ENCODE measurements at places on chromosomes 13 and 19.

- no peak for DNase-seq
Observed at GRCh38 chr13:100339411-100339940, 249.1 kb downstream of the GGACT start.

DNA sequence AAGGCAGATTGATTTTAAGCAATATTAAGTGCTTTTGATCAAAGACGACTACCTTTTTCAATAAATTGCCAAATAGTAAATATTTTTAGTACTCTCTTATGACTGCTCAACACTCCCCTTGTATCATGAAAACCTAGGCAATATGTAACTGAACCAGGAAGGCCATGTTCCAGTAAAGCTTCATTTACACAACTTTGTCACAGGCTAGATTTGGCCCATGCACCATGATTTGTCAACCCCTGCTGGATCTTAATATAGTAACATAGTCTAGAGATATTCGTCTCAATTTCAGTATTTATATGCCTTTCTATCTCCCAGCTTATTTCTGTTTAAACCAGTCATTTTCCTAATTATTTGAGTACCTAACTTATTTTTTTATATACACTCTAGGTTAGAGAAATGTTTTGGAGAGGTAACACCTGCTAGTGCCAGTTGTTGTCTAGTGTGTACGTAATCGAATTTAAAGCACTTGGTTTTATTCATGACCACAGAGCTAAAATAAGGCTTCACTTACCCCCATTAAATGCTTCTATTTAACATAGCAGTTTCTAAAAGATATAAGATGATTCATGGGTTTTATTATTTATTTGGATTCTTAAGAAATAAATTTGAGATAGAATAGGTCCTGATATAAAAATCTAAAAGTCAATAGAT is 21.0 kb downstream of the TPP2 start:
- no peak for DNase-seq

DNA sequence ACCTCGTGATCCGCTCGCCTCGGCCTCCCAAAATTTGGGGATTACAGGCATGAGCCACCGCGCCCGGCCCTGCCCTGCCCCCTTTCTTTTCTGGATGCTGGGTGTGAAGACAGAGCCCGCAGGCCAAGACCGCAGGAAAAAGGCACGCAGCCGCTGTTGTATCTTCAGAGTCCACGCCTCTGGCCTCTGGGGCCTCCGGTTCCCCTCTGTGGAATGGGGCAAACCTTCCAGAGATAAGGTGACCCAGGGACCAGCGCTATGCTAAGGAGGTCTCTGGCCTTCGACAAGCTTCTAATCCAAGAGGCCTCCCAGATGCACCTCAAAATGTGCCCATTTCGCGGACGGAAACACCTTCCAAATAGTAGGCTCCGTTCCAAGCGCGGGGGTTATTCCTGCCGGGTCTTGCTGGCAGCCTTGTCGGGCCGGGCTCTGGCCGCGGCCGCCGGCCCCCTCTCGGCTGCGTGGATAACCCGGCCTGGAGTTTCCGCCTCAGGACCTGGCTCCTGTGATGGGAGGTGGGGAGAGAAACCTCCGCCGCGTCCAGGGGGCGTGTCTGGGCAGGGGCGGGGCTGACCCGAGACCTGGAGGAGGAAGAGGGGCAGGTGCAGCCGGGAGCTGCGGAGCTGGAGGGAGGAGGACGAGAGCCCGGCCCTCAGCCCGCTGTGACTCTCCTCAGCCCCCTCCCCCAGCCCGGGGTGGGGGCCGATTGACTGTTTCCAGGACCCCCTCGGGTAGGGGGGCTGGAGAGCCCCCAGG is 13.1 kb downstream of the TJP3 start:
- peak; percentile 23 for DNase-seq

GRCh38 chr19:32406161-32407003 is 812 bp downstream of the DPY19L3 start:
- DNase-seq: no peak

GRCh38 chr13:94272038-94272437 is 207.4 kb downstream of the DCT start:
- DNase-seq: no peak

GRCh38 chr13:98536729-98537128 is 40.2 kb downstream of the STK24 start:
- no peak for DNase-seq

DNA sequence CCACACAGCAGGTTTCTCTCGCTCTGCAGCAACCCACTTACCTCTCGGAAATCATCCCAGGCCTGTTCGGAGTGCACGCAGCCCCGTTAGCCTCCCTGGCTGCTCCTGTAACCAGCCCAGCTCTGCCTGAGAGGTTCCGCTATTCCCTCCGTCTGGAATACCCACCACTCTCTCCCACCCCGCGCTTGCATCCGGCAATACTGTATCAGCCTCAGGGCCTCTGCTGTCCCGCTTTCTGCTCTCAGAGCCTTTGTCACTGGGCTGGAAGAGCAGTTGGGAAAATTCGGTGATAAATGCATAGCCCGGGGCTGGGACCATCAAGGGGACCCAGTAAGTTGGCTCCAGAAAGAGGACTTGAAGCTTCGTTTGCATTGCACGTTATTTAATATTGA is 759 bp upstream of the TLE6 start:
- no peak for DNase-seq

DNA sequence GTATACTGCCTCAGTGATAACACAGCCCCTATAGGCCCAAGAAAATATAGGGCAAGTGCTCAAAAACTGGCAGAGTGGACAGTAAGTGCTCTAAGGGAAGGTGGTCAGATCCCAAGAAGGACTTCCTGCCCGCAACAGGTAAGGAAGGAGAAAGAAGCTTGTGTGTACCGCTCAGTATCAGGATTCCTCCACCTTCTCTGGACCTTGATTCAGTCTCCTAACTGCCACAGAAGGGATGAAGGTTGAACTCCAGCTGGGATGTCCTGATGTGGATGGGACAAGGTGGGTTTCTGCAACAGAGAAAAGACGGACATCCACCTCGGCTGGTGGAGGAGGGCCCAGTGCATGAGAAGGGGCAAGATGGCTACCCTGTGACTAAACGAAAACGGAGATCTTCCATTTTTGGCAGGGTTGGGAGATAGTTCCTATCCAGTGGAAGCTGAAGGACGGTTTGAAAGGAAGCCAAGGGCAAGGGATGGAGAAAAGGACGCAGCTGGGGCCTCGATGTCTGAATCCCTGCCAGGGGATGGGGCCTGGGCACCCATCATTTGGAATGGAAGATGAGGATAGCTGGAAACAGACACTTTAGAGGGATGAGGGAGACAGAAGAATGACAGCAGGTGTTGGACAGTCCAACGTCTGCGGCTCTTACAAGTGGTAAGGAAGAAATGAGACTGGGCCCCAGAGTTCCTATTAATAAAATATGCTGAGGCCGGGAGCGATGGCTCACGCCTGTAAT is 1.3 kb upstream of the ATF5 start:
- no peak for DNase-seq

- no peak for DNase-seq
Observed at GRCh38 chr13:108345016-108345415, 75.5 kb downstream of the TNFSF13B start.

DNA sequence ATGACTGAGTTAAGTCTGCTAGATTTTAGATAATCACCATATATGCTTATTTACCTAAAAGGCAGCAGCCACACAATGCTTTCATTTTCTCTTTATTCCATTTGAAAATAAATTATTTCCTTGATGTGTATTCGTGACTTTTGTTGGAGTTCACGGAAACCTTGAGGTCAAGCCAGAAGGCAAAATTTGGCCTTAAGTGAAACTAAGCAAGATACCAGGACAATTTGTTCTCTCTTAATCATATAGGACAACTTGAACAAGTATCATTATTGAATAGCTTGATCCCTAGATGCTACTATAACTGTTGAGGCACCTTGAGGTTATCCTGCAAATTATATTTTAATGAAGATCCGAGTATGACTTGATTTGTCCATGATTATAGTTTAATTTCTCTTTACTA is 429.2 kb upstream of the DACH1 start:
- no peak for DNase-seq

DNA sequence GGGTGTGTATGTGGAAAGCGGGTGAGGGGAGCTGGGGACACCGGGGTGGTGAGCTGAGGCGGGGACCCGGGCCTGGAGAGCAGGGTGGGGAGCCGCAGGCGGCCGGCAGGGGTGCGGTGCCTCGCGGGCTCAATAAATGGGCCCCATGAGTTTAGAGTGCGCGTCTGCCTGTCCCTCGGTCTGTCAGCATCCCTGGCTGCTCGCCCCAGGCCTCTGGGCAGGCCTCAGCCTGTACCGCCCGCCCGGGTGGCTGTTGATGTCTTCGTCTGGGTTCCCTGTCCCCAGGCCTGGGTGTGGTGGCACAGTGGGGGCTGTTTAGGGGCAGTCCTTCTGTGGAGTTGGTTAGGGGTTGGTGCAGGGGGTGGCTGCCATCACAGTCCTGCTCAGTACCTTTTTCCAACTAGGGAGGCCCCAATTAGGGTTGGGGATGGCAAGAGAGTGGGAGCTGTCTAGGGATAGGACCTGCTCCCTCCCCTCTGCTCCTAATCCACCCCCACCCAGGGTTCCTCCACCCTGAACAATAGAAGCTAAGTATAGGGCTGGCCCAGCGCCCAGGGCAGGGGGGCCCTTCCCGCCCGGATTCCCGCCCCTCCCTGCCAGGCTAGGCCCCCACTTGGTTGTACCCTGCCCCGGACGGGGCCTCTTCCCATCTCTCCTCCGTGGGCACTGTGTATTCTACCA is 12.2 kb downstream of the CIC start:
- DNase-seq: no peak

GRCh38 chr19:16978156-16978555 is 48.5 kb downstream of the CPAMD8 start:
- no peak for DNase-seq

- DNase-seq: no peak
Observed at GRCh38 chr19:46915386-46915785, 54.6 kb downstream of the ARHGAP35 start.

GRCh38 chr19:20334760-20335159 is 167.7 kb downstream of the ZNF486 start:
- DNase-seq: no peak

- DNase-seq: no peak
Observed at GRCh38 chr13:48709213-48709612, 55.5 kb downstream of the CYSLTR2 start.

DNA sequence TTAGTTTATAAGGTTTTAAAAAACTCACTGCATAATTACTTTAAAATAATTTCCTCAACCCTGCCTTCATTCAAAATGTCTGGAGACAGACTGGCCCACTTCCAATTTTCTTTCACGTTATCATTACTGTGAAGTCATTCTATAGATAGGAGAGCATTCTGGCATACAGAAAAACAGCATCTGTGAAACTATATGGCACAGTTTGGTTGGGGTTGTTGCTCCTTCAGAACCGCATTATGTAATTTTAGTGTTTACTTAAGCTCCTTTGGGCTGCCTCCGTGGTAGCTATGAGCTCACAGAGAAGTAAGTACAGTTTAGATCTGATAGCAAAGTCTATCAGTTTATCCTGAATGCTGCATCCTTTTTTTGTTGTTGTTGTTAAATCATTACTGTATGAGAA is 104.3 kb downstream of the KCNRG start:
- DNase-seq: no peak

GRCh38 chr13:75415694-75416093 is 66.3 kb downstream of the TBC1D4 start:
- DNase-seq: peak; percentile 83

DNA sequence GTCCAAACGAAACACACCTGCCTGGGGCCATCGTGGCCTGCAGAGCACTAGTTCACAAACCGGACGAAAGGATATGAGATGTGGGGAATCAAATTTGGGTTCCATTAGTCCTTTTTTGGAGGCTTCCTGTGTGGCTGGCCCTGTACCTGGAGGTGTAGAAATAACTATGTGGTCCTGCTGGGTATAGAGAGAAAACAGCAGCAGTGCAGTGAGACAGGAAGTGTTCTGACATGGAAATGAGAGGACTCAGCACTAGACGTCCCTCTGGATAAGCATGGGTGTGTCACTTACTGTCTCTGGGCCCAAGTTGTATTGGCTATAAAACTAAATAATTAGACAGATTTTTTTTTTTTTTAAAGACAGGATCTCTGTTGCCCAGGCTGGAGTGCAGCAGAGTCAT is 12.3 kb downstream of the KDELR1 start:
- DNase-seq: no peak

DNA sequence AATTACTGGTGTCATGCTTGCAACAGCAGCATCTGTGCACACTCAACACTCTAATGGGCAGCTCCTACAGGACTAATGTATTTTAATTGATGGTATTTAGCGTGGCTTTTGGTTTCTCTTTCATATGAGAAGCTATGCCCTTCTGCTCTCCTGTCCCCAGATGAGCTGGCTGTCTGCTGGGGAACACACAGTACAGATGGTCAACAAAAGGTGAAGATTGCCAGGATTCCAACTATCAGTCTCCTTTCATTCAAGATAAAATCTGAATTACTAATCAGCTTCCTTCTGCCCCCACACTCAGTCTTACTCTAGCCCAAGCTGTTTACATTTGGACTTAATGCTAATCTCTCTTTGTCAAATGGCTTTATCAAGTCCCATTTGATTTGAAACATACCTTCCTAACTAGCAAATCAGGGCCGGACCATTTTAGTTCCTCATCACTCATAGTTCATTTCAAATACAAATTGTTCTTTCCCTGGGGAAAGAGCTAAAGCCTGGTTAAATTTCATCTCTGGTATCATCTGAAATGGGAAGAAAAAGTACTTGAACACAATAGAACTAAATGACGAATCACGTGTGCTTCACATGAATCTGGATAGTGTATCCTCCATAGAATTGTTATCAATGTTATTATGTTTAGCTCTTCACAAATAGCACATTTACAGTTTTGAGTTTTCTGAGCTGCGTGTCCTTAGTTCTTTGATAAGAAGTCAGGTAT is 988.0 kb downstream of the PCDH17 start:
- no peak for DNase-seq

- DNase-seq: no peak
Observed at GRCh38 chr13:55229906-55230569, 1910.7 kb upstream of the PRR20A start.

GRCh38 chr13:39379667-39380655 is 223.0 kb downstream of the LHFPL6 start:
- no peak for DNase-seq

- no peak for DNase-seq
Observed at GRCh38 chr19:33005440-33005839, 33.4 kb downstream of the FAAP24 start.

DNA sequence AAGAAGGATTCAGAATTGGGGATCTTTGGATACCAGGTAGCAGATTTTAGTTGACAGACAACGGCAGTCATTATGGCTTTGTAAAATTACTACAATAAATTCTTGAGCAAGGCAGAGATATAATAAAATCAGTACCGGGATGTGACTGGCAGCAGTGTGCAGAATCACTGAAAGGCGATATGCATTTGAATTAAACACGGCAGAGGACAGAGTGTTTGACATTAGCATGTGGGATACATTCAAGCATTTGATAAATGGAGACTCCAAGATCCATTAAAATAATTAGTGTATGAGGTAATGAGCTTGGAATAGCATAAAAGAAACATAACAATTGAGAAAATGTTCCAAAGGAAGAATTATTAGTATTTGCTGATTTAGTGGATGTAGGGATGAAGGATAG is 36.8 kb downstream of the LCP1 start:
- no peak for DNase-seq

GRCh38 chr19:19306191-19306590 is 14.1 kb downstream of the SUGP1 start:
- no peak for DNase-seq

GRCh38 chr13:44837250-44837649 is 152.0 kb downstream of the NUFIP1 start:
- DNase-seq: no peak

All from AG09309 (cell line).